Cardiac muscle cell (in vitro differentiated cells and primary cell): ENCODE measurements at places on chromosomes 3 and 15.

- no peak for DNase-seq
Measured at GRCh38 chr3:129558081-129558771, 15.3 kb downstream of the H1-8 start.

GRCh38 chr3:4634894-4635293, 141.7 kb downstream of the ITPR1 start:
- DNase-seq, result no peak

DNA sequence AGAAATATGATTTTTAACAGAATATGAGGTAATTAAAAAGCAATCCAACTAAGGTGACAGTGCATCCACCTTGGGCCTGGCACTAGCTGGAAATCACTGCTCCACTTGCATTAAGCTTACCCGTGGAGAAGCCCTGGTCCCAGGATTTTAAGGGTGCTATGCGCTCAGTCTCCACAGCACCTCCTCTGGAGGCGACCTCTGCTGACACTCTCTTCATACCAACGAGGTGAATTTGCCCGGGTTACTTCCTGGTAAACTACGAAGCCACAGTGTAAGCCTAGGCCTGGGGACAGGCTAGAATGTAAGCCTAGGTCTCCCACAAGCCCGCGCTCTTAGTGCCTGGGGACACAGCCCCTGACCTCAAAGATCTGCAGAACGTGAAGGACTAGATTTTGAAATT, 793 bp downstream of the APOD start:
- DNase-seq, result no peak

DNA sequence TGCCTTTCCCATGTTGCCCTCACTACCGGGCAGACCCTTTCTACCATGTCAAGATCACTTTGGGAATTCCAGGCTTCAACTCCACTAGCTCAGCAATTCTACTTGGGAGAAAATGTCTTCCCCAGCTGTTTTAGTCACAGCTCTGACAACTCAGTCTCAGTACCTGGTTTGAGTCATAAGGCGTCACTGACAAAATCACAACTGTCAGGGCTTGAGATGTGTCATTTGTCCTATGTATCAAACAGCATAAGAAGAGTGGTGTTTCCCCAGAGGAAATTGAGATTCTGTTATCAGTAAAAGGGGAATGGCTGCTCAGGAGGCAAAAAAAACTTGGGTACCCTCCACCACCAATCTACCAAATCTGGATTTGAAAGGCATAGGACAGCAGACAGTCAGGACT, 594.9 kb upstream of the SUCLG2 start:
- no peak for DNase-seq

- no peak for DNase-seq
Measured at GRCh38 chr3:196220587-196220986, 4.3 kb downstream of the SLC51A start.

DNA sequence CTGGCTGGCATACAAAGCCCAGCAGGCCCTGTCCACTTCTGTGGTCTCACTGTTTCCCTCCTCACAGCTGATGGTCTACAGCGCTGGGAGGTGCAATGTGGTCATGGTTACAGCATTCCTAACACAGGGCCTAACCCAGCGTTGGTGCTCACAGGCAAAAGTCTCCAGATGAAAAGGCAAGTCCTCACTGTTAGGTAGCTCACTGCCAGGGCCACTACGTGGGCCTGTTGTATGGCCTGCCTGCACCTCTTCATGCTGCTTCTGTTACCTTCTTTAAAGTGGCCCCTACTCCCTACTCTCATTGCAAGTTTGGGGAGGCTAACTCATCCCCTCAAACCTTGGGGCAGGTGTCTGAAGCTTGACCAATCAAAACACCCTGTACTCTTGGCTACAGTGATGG, 31.3 kb downstream of the CCDC13 start:
- no peak for DNase-seq

GRCh38 chr15:62561571-62561970, 396.5 kb upstream of the C2CD4B start:
- no peak for DNase-seq

GRCh38 chr3:135235541-135235940, 440.5 kb downstream of the EPHB1 start:
- DNase-seq, result no peak

- no peak for DNase-seq
Measured at GRCh38 chr3:44259404-44259803, 17.7 kb downstream of the TOPAZ1 start.

- no peak for DNase-seq
Measured at GRCh38 chr3:173977747-173978146, 580.2 kb downstream of the NLGN1 start.

DNA sequence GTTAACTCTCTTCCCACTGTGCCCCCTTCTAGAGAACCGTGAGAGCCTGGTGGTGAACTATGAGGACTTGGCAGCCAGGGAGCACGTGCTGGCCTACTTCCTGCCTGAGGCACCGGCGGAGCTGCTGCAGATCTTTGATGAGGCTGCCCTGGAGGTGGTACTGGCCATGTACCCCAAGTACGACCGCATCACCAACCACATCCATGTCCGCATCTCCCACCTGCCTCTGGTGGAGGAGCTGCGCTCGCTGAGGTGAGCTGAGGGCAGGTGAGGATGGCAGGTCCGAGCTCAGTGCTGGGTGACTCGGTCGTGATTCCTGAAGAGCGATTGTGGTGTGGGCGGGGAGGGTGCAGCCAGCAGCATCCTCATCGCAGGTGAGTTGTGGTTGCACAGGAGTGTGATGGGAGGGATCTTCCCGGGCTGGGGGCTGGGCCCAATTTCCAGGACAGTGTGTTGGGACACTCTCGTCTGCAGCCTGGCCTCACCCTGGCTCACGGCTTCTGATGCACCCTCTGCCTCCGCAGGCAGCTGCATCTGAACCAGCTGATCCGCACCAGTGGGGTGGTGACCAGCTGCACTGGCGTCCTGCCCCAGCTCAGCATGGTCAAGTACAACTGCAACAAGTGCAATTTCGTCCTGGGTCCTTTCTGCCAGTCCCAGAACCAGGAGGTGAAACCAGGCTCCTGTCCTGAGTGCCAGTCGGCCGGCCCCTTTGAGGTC, 8.0 kb downstream of the MCM2 start:
- no peak for DNase-seq

DNA sequence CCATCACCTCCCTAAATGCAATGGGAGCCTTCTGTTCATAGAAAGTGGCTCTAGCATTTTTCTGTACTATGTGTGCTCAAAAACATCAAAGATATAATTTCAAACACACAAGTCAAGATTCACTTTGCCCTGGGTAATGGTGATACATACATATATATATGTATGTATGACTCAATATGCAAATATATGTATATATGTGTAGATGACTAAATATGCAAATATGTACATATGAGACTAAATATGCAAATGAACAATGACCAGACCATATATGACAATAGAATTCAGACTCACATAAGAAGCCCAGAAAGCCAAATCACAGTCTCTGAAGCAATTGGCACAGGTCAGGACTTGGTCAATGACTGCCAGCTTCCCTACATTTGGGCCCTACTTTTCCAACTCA, 36.9 kb upstream of the SNRK start:
- DNase-seq, result no peak
